ENCODE measurements at places on chromosomes 3 and 15.

GRCh38 chr3:170426240-170426797 lies 7.7 kb downstream of the CLDN11 start:
- no peak for DNase-seq

- DNase-seq, result no peak
Observed at GRCh38 chr3:21226086-21226485, 524.9 kb downstream of the ZNF385D start.

GRCh38 chr3:184591789-184592188 lies 30.2 kb downstream of the EPHB3 start:
- peak; percentile 7 for DNase-seq

DNA sequence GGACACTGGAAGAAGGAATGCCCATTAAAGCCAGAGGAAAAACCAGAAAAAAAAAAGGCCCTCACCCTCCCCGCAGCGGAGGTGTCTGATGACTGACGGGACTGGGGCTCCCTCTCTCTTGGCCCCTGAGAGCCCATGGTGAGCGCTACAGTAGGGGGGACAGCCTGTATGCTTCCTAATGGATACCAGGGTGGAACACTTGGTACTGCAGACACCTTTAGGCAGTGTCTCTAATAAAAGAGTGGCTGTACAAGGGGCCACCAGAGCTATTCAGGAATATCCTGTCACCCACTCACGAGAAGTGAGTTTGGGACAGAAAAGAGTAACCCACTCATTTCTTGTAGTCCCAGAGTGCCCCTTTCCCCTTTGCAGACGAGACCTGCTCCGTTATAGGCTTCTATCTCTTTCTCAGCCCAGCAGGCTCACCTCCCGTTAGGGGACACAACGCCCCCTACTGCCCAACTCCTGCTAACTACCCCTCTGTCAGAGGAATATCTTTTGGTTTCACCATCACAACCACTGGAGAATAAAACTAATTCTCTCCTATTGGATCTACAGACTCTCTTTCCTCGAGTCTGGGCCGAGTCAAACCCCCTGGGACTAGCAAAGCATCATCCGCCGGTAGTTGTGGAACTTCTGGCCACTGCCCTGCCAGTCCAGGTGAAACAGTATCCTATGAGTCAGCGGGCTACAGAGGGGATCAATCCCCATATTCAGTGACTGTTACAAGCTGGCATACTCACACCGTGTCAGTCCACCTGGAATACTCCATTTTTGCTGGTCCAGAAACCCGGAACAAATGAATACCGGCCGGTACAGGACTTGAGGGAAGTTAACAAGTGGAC lies 40.8 kb downstream of the ZBTB11 start:
- peak; percentile 34 for DNase-seq

DNA sequence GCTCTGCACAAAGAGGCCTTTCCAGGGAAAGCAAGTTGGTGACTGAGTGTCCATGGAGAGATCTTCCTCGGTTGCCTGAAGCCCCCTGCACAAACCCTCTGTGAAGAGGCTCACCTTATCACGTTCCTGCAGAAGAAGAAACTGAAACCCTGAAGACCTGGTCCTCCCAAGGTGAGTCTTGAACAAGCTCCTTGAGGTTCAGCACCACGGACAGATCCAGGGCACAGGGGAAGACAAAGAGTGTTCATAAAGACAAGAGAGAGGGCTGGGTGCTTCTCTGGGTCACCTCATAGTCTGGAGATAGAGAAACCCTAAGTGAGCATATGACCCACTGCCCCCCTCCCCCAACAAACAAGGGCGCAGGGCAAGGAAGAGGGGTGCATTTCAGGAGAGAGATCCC lies 21.7 kb upstream of the TBC1D21 start:
- DNase-seq, result no peak

GRCh38 chr15:94259121-94259751 lies 27.9 kb downstream of the MCTP2 start:
- no peak for DNase-seq

DNA sequence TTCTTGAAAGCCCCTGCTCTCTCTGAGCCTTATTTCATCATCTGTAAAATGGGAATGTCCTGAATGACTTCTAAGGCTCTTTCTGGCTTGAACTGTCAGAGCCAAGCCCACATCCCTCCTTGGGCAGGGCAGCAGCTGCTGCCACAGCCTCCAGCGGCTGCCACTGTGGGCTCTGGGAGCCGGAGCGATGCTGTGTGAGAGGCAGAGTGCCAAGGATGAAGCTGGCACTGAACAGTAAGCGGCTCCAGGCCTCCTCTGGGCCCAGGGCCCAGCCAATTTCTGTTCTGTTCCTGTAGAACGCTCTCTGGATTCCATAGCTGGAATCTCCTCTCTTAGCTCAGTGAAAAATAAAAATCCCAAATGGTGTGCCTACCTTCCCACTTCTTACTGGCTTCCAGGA lies 4.4 kb downstream of the CPLX3 start:
- DNase-seq, result peak; percentile 5

- no peak for DNase-seq
Observed at GRCh38 chr3:76039431-76039830, 254.1 kb upstream of the ZNF717 start.

DNA sequence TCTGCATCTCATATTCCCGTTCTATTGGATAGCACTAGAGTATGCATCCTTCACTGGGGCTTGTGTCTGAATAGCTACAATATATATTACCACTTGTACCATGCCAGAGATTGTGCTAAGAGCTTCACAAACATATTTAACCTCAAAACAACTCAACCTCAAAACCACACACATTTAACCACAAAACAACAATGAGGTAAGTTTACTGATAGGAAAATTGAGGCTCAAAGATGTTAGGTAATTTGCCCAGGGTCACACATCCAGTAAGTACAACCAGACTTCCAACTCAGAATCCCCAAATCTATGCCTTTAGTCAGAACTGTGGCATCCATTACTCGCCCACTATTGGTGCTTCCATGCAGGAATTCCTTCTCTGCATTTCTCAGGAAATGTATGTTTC lies 220.0 kb downstream of the FAM43A start:
- no peak for DNase-seq

DNA sequence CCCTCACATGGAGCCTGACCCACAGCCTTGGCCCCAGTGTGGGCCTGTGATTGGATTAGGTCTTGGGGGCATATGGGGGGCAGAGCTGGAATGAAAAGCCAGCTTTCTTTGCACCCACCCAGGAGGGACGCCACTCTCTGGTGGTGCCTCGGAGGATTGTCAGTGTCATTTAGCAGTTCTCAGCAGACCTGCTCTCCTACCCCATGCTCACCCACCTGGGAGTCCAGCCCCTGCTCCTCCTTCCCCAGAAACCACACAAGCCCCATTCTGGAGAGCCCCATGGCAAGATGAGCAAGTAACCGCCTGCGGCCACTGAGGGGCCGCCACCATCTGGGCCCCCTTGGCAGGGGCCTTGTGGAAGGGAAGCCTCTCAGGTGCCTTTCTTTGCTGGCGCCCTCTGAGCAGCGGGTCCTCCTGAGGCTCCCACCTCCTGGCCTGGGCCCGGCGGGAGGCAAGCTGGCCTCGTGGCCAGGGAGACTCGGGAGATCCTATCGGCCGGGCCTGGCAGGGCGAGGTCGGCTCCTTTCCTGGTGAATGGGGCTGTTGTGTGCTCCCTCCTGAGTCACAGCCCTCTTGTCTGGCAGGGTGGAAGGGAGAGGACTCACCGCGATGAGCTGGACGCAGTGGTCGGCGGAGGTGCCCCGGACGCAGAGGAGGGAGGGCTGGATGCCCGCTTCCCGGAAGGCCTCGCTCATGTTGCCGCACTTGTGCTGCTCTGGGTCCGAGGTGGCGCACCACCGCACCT lies 2.3 kb downstream of the MELTF start:
- no peak for DNase-seq

- no peak for DNase-seq
Observed at GRCh38 chr3:12405432-12406272, 78.6 kb upstream of the TSEN2 start.

DNA sequence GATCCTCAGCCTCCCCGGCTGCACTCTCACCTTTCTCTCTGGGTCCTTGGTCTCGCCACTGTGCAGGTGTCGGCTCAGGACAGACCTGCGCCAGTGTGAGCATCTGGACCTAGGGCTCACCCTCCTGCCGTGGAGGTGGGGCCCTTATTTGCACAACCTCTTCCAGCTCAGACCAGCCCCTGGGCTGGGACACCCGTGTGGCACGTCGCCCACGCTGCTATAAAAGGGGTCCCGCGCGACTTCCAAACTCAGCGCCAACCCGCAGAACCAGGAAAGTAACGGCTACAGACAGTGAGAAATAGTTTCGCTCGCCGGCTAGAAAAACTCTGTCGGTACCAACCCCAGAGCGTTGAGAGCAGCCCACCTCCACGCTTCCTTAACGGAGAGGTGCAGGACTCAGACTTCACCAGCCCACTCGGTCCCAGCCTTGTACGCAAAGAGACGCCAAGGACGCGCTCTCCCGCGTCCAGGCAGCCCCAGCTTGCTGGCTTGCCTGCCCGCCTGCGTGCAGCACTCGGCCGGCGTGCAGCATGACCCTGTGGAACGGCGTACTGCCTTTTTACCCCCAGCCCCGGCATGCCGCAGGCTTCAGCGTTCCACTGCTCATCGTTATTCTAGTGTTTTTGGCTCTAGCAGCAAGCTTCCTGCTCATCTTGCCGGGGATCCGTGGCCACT lies at the start of the genes DUOX2 and DUOXA2:
Gene DUOX2, minus strand, starts transcription at position 97 of the 675 bp plus-strand sequence. CDS start 761 bp downstream, outside the sequence.
Gene DUOXA2, plus strand, starts transcription at position 251 of the 675 bp plus-strand sequence. Its CDS starts 280 bp downstream, at position 531.
- DNase-seq, result no peak

- DNase-seq, result no peak
Observed at GRCh38 chr3:111829023-111829422, 30.0 kb upstream of the PHLDB2 start.

DNA sequence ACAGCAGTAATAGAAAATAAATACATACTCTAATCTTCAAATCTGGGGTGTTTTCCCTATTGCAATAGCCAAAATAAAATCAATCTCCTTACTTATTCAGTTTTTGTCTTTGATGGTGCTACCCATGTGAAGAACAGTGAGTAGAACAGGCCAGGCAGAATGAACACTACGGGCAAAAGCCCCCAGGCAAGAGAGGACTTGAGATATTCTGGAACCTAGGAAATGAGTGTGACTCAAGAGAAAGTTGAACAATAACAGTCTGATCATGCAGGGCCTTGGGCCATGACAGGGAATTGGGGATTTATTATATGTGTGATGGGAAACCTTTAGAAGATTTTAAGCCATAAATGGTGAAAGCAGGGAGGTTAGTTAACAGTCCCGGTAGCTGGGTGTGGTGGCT lies 14.0 kb upstream of the DUT start:
- no peak for DNase-seq

DNA sequence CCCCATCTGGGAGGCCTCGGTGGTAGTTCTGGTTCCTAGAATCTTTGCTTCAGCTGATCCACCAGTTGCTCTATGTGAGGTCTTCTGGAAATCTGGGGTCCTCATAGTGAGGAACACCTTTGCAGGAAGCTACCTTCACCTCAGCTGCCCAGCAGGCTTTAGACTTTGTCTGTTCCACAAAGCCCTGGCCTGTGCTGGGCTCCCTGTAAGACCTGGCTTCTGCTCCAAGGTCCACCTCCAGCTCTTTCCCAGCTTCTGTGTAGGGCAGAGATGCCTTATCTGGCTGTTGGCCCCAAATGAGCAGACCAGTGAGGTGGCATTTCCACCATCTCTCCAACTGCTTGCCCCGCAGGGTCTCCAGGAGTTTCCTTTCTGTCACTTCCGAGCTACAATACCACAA lies 8.2 kb upstream of the HOMER2 start:
- DNase-seq, result no peak

- peak; percentile 1 for DNase-seq
Observed at GRCh38 chr3:21509731-21510470, 241.1 kb downstream of the ZNF385D start.
